ENCODE measurements at places on chromosomes 11 and 22.

DNA sequence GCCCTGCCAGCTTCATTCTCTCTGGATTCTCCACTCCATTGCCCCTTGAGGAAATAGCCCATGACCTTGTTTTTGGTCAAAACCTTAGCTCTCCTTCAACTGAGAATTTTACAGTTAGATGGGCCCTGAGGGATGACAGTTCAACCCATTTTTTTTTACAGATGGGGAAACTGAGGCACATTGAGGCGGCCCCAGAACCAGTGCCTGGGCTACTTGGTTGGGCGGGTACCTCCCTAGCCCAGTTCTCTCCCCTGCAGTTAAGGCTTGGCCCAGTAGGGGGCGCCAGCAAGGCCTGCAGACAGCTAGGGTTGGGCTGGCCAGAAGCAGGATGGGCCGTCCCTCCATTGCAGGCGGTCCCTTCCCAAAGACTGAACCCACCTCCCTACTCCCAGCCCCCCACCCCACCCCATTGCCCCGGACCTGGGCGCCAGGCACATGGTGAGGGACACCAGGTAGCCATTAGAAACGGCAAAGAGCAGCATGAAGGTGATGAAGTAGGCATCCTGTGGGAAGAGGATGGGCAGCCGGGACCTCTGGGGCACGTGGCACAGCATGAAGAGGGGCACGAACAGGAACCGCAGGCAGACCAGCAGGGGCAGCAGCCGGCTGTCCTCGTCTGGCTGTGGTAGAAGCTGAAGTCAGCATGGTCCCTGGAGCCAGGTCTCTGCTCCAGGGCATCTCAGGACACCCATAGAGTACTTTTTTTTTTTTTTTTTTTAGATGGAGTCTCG lies 7.6 kb downstream of the SLC29A2 start:
- peak; percentile 51 for DNase-seq

DNA sequence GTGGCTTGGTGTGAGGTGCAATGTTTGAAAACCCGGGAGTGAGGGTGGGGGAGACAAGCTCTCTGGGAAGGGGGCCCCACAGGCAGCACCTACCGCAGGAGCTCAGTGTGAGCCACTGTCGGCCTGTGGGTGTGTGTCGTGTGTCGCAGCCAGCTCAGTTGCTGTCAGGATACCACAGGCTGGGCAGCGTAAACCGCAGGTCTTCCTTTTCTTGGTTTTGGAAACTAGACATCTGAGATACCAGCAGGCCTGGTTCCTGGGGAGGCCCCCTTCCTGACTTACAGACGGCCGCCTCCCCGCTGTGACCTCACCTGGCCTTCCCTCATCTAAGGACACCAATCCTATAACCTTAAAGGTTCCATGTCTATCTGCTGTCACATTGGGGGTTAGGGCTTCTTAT lies 19.4 kb downstream of the IRF7 start:
- DNase-seq: no peak

GRCh38 chr11:10329935-10330334 lies 25.1 kb downstream of the ADM start:
- DNase-seq: no peak

DNA sequence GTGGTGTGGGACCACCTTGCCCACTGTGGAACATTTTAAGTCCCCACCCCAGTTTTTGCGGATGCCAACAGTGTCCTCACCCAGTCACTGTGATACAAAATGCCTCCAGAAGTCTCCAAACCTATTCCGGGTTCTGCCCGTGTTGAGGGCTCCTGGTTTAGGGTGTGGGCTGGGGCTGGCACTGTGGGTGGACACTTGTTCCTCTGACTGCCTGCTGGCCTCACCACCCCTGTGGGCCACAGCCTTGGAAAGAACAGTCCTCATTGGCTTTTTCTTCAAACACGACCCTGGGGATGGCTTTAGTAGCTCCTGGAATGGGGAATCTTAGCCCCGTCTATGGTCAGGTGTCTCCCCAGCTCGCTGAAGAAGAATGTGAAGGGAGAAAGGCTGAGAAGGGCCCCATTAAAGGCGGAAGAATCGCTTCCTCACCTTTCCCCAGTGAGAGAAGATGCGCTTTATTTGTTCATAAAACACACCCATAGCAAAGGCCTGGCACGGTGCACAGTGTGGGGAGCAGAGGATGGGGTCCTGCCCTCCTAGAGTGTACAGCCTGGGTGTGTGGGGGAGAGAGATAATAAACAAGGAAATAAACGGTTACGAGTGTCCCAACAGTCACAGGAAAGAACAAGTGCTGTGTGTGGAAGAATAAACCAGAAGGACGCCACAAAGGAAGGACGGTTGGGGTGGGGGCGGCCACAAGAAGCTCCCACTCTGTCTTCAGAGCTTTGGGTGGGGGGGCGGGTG lies 91.6 kb upstream of the SLC22A12 start:
- DNase-seq: no peak

GRCh38 chr22:30283342-30283741 lies 6.0 kb downstream of the CASTOR1 start:
- no peak for DNase-seq

DNA sequence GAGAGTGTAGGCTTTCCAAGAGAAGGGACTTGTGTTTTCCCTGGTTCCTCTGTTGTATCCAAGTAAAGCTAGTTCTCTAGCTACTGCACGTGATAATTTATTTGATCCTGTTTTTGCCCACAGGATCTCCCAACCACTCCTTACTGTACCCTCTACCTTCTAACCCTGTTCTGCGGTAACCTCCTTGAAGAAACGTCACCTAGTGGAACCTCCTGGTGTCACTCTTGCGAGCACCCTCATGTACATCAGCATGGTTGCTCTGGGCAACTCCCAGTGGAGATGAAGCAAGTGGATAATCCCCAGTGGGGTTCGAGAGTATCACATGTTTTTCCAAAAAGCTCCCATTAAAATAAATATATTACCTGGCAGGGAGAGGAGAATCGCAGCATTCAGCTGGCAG lies 108.9 kb upstream of the CLMP start:
- DNase-seq: no peak

- no peak for DNase-seq
Measured at GRCh38 chr11:17770917-17771316, 36.3 kb downstream of the KCNC1 start.

DNA sequence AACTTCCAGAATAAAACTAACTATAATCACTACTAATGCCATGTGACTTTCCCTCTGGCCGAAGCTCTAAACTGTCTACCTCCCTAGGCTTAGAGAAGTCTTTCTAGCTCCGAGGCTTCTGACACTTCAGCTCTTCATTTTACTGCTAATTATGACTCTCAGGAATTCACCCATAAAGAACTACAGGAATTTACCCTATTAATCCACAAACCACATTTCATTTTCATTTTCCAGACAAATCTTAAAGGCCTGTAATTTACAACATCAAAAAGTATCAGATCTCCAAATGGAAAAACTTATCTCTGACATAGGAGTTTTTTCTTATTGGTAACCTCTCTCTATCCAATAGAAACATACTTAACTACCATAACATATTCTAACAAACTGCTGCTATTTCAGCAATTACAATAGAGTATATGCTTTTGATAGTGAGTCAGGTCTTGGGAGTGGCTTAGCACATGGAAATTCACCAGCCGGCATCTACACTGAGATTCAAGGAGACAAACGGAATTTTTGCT lies 33.4 kb downstream of the MRTFA start:
- no peak for DNase-seq

- no peak for DNase-seq
Measured at GRCh38 chr11:86891036-86891435, 64.2 kb downstream of the FZD4 start.

GRCh38 chr11:501683-502287 lies 5.3 kb downstream of the RNH1 start:
- no peak for DNase-seq

DNA sequence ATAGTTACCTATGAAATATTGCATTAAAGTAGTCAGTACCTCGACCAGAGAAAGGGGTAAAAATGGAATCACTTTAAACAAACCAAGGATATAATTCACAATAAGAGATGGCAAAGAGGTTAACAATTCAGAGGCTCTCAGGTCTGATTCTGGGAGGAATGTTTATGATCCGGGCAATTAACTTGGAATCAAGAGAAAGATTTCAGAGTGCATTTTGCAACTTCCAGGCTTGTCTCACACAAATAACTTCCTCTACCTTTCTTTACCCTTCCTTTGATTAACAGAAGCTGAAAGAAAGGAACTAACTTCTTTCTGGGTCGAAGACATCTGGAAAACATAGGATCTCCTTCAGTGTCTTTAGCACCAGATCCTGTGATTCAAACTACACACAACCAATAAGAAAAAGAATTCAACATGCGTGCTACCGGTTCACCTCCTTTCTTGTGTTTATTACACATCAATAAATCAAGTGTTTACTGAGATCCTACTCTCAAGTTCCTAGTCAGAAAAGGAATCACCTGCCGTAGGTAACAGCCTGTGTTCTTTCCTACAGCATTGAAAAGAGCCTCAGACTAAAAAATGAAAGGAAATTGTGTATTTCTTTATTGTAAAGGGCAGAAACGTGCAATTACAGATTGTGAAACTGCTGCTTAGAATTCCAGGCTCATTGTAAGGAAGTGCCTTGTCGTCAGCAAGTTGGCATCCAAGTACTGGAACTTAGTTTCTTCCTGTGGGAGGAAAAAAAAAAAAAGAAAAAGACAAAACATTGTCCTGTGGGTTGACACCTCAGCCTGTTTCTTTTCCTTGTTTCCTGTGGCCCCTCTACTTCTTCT lies 29.5 kb downstream of the CARD18 start:
- DNase-seq: no peak

DNA sequence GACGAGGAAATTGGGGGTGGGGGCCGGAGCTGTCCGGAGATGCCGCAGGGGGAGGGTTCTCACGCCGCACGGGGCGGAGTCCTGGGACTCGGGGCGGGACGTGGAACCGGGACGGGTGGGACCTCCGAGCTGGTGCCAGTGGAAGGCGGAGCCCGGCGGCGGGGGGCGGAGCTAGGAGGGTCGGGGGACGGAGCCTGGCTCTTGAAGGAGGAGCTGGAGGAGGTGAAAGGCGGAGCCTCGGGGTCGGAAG lies 271 bp downstream of the FKBP2 start:
- peak; percentile 98 for DNase-seq

GRCh38 chr11:44453871-44454270 lies 111.6 kb upstream of the CD82 start:
- DNase-seq: no peak

- DNase-seq: no peak
Measured at GRCh38 chr11:76083563-76084451, 122.5 kb downstream of the WNT11 start.

- DNase-seq: no peak
Measured at GRCh38 chr11:58526721-58527120, 18.8 kb upstream of the OR5B21 start.

GRCh38 chr11:121336279-121336937 lies 43.8 kb downstream of the SC5D start:
- no peak for DNase-seq

GRCh38 chr11:30816959-30817880 lies 231.1 kb upstream of the MPPED2 start:
- DNase-seq: no peak

DNA sequence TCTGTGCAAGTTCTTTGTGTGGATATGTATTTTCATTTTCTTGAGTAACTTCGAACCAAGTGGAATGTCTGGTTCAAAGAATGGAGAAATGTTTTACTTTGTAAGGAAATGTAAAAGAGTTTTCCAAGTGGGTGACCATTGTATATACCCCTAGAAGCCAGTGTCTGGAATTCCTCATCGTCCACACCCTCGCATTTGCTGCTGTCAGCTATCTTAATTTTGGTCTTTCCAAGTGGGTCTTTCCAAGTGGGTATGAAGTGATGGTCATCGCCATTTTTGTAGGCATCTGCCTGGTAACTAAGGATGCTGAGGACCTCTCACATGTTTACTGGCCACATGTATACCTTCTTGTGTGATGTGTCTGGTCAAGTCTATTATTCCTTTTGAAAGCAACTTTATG lies 547.5 kb downstream of the TBC1D22A start:
- no peak for DNase-seq

DNA sequence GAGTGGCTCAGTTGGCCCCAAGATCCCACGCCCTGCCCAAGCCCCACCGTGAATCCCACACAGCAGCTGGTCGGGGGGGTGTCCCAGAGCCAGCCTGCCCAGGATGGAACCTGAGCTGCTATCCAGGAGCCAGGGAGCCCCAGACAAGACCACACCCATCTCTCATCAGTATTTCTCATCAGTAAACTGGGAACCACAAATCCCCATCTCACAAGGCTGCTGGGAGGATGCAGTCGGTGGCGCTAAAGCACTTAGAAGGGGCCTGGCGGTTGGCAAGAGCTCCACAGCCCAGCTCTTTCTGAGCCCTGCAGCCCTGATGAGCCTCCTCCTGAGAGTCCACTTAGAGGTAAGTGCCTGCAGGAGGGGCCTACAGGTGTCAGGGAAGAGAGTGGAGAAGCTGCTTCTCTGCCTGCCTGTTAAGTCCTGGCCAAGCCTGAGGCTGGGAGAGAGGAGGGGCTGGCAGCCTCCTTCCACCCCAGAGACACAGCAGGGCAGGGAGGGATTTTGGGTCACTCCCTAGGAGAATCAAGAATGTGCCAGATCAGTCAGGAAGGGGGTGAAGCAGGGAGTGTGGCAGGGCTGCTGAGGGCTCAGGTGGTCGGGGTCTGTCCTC lies 6.1 kb downstream of the FADS3 start:
- DNase-seq: no peak

GRCh38 chr11:119567688-119568582 lies 145.0 kb upstream of the THY1 start:
- DNase-seq: no peak

- no peak for DNase-seq
Measured at GRCh38 chr11:74338963-74339362, 27.5 kb upstream of the P4HA3 start.

GRCh38 chr11:71179877-71180605 lies 72.3 kb downstream of the SHANK2 start:
- no peak for DNase-seq

Data from effector CD4-positive, alpha-beta T cell (primary cell).